Esophagus squamous epithelium (tissue), 5 donors: ENCODE measurements at places on chromosomes 13 and 19.

DNA sequence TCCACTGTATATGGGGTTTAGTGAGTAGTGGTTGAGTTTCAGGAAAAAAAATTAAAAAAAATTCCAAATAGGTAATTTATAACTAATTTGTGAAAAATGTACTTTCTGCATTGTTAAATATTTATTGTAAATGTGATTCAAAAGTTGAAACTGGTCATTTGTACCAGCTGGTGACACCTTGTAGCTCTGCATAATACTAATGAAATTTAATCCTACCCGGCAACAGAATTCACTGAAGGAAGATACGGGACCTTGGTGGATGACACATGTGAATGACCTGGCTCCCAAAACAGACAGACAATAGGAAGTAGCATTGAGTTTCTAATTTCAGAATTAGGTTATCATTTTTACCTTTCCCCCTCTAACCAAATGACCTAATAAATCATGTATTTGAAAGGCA is 73.8 kb downstream of the SLITRK6 start:
- DNase-seq = no peak

DNA sequence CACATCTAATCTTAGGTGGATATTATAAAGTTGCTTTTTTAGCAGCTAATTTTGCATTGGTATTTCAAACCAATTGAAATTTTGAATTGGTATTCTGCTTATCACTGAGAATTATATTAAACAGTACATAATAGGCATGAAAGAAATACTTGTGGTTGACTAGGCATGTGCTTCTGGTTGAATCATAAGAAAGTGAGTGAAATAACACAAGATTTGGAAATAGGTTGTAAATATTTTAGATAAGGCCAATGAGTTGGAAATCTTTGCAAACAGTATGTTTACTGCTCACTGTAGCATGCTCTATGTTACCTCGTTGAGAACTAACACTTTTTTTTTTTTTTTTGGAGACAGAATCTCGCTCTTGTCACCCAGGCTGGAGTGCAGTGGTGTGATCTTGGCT is 66.8 kb upstream of the RFC3 start:
- DNase-seq = no peak

- DNase-seq = no peak
These were observed 8.0 kb downstream of the MYO1F start for GRCh38 chr19:8569066-8569771.

- DNase-seq = no peak
These were observed 12.4 kb upstream of the ELAVL1 start for GRCh38 chr19:8017808-8018207.

GRCh38 chr13:23688336-23688735 is 118.1 kb downstream of the TNFRSF19 start:
- DNase-seq = no peak

DNA sequence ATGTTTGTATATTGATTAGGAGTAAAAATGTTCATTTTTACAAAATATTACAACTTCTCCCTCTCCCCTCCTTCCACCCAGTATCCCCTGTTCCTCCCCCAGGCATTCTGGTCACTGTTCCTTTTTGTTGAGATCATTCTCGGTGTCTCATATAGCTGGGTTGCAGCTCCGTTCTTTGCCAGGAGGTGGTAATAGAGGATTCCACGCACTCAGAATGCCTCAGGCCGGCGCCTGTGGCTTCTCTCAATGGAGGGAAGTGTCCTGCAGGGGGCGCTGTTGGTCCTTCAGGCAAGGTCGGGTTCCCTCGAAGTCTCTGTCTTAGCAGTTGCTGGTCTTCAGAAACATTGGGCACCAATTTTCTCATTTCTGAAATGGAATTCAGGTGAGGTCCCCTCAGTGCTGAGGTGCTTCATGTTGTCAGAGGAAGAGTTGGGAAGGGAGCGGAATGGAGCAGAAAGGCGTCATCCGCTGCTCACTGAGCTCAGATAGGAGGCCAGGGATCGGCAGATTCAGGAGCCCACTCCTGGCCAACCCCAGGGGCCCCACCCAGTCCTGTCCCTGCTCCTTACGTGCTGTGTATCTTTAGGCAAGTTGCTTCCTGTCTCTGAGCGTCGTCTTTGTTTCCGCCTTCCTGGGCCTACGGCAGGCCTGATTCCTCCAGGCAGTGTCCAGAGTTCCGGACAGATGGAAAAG is 10.3 kb upstream of the GARIN5A start:
- DNase-seq = no peak

DNA sequence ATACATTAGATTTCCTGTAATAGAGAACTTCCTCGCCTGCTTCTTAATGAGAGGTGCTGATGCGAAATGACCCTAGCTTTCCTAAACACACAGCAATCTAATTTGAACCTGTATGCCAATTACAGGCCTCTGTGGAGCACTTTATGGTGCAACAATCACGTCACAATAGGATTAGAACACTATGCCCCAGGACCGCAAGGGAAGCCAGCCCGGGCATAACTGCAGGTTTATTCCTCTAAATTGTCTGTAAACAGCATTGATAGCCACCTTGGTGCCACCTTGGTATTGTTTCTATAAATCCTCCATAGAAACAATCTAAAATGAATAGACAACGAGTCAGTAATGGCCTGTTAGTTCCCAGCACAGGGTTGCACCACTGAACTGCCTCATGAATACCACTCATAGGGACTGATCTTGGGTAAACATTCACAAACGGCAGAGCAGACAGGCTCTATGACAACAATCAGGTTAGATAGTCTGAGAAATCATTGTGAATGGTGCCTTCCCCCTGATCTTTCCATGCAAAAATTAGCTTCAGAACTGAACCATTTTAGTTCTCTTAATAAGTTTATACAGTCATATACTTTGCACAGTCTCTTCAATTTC is 182.5 kb upstream of the OBI1 start:
- DNase-seq = no peak
